Mucosa of descending colon (tissue), 3 donors: ENCODE measurements at places on chromosomes 1 and 21.
A peak's percentile ranks its signal among the peaks of the same experiment; 100 is the strongest.

- DNase-seq, result peak; percentile 80
These were observed 2.0 kb downstream of the GFI1 start for GRCh38 chr1:92484472-92485380.

DNA sequence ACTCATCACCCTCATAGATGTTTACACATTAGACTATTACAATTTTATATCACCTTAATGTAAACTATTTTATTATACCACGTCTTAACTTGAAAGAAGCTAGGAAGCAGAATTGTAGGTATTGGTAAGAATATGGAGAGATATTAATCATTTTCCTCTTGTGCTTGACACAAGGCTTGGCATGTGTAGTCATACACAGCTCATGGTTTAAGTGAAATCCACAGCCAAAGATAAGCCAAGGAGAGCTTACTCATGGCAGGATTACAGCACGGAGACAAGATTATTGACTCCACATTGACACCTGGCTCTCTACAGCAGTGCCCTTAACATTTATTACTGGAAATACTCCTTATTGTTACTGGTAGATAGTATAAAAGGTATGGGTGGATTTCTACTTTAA is 68.4 kb upstream of the ADGRL4 start:
- no peak for DNase-seq

DNA sequence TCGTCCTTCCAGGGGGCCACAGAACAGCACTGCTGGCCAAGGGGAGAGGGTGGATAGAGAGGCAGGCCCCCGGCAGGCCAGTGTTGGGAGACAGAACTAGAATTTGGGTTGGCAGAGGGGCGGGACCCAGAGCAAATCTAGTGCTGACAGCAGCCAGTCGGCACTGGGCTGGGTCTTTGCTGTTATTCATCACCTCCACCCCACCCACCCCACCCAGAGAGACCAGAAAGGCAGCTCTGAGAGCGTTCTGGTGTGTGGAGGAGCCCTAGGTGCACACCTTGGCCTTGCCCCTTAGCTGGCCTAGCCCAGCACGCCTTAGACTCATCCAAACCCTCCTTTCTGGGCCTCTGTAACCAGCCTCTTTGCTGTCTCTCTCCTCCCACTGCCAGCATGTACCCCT is 6.4 kb upstream of the PKP1 start:
- no peak for DNase-seq

GRCh38 chr1:903721-904271 is 19.9 kb upstream of the SAMD11 start:
- no peak for DNase-seq

- DNase-seq, result no peak
These were observed 88.3 kb upstream of the IPO9 start for GRCh38 chr1:201740670-201741111.

DNA sequence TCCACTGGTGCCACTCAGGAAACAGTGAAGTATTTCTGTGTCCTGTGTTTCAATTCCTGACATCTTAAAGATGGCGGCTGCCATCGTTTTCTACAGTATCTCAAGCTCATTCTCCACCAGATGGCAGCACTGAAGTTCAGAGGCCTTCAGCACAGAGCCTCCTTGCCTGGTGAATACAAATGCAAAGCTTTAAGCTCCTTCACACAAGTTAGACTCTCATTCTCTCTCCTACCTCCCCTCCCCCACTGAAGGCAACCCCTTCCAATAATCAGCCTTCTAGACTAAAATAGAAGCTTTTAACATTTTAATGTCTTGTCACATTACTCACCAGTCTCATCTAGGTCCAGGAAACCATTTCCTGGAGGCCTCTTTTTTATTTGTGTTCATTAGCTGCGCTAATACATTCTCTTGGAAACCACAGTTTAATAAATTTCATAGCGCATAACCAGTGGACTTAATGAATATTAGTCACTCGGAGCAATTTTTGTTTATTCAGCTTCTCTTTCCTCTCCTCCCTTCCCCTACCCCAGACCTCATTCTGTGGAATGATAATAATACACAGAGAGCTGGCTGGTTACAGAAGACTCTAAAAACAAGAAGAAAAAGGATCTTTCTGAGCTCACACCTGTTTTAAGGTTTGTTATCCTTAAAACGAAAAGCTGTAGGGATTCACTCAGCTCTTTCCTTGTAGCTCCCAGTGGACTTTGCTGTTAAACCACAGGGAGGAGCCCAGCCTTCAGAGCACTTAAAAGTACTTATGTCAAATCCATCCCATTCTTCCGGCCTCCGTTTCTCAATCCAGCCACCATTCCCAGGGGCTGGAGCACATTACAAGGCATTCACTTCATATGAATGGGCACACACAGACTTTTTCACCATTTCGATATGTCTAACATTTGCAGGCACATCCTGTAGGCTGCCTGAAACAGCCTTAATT is 384.9 kb downstream of the HLX start:
- peak; percentile 69 for DNase-seq

DNA sequence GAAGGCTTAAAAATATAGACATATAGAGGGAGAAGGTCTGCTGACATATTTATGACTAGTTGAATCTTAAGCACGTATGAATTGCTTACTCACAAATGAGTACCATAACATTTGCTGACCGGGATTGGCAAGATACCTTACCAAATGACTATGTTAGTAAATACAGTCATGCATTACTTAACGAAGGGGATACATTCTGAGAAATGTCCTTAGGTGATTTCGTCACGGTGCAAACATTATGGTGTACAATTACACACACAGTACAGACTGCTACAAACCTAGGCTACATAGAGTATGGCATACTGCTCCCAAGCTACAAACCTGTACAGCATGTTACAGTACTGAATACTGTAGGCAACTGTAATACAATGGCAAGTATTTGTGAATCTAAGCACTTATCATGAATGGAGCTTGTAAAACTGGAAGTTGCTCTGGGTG is 19.4 kb upstream of the UBE2U start:
- DNase-seq, result no peak

DNA sequence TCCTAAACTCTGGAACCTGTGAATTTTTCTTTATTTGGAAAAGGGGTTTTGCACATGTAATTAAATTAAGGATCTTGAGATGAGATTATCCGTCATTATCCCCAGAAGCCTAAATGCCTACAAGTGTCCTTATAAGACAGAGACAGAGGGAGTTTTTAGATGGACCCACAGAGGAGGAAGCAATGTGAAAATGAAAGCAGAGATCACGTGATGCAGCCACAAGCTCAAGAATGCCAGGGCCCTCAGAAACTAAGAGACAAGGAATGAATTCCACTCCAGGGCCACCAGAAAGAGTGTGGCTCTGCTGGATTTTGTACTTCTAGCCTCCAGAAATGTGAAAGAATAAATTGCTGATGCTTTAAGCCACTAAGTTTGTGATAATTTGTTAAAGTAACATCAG is 183.6 kb upstream of the UBE2U start:
- peak; percentile 37 for DNase-seq

GRCh38 chr1:161198194-161198896 is 509 bp downstream of the ADAMTS4 start:
- no peak for DNase-seq

DNA sequence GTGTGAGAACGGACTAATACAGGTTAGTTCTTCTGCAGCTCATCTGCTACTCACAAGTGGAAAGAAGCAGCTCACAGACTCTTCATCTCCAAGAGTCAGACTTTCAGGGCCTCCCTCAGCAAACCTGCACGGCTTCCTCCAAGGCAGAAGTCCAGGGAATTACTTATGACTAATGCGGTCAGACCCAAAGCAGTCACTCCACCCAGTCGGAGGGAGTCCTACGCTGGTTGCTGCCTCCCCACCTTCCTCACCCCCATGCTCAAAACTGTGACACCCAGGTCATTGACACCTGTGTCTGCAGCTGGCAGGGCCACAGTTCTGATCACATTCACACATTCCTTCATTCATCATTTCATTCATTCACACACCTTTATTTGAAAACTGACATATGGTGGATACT is 38.4 kb upstream of the PRDM2 start:
- DNase-seq, result no peak

DNA sequence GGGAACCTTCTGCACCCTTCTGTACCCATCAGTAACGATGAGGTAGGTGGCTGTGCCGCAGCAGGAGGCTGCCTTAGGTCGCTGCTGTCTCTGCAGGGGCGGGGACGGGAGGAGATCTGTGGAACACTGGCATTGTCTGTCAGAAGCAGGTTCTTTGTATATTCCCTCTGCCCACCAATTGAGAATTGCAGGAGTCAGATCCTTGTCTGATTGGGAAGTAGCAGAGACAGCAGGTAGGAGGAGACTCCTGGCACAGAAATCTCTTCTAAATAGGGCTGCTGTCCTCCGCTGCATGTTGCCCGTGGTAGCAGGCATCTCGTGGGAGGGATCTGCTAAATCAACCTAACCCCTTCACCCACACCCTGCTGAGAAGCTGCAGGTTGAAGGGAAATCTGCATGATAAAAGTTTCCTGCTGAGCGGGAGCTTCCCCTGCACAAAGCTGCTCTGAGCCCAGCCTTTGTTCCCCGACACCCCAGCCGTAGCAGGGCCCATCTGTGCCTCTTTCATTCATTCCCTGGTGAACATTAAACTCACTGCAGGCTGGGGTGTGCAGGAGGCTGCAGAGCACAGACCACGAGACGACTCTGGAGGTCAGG is 15.9 kb downstream of the SARS1 start:
- DNase-seq, result no peak

- DNase-seq, result peak; percentile 57
These were observed 1.9 kb downstream of the BTBD19 start for GRCh38 chr1:44810101-44810761.

GRCh38 chr1:9846611-9847171 is 22.9 kb upstream of the CLSTN1 start:
- no peak for DNase-seq

DNA sequence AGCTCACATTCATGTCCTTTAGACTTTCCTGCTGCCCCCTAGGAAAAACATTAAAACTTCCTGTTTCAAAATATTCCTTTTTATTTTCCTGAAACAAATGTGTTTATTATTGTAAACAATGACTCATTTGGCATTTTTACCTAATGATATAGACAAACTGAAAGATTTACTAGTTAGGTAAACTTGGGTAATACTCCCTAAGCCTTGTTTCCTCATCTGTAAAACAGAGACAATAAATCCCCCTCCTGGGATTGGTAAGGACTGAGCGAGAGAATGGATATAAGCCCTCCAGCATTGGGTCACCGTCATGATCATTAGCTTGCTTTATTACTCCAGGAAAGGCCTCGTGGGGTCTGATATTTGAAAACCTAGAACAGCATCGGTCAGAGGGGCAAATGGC is 59.8 kb downstream of the LPAR3 start:
- DNase-seq, result no peak

GRCh38 chr1:44086692-44087474 is 31.7 kb upstream of the KLF17 start:
- DNase-seq, result no peak

DNA sequence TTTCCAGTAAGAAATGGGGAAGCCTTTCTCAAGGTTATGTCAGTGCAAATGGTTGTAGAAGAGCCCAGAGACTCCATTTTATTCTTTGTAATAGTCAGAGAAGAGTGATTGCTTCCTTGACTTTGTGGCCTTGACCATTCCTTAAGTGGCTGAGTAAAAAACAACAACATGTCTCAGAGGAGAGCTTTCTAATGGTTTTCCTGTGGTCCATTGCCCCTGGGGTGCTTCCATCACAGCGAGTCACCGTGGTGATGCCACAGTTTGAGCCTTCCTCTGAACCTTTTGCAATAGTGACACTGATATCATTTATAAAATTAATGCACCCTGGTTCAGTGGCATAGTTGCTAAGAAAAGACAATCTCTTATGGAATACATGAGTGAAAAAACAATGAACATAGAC is 38.6 kb downstream of the PAPPA2 start:
- DNase-seq, result no peak

DNA sequence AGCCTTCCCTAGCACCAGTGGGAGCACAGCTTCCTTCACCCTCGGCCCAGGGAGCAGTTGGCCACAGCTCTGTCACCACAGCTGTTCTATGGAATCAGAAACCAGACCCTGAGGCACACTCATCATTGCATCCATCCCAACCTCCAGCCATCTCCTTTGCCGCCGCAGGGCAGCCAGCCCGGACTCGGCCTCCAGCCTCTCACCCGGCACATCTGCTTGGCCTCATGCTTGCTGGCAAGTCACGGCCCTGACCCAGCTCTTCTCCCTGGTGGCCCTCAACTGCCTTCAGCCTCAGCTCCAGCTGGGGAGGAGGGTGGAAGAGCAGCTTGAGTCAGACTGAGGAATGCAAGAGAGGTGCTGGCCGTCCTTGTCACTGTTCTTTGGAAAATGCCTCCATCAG is 59.8 kb downstream of the TOR1AIP2 start:
- peak; percentile 66 for DNase-seq

GRCh38 chr1:162856260-162856659 is 4.7 kb downstream of the CCDC190 start:
- DNase-seq, result no peak

GRCh38 chr1:47986761-47987200 is 10.4 kb downstream of the TRABD2B start:
- no peak for DNase-seq

- DNase-seq, result no peak
These were observed 59.1 kb downstream of the NFIA start for GRCh38 chr1:61141288-61142042.
